ENCODE measurements at places on chromosomes 4 and X. TPM values are rescaled to one million over a fixed set of nuclear protein-coding genes. Genes with fewer than 3 reads are reported as not detected.

GRCh38 chrX:150088042-150088441 lies 149.8 kb upstream of the EOLA2 start:
- DNase-seq, result no peak

- no peak for DNase-seq
These were observed 36.6 kb downstream of the ZNF41 start for GRCh38 chrX:47446431-47446830.

SPANXN4 gene
- not detected for total RNA-seq

PDCL2 gene
- not detected for total RNA-seq

- no peak for DNase-seq
These were observed 8.7 kb upstream of the TADA2B start for GRCh38 chr4:7034262-7035081.

Measured in uterus (tissue), 4 donors.